Natural killer cell (primary cell): ENCODE measurements at places on chromosomes 5 and 9.

- DNase-seq, result no peak
Measured at GRCh38 chr5:156310115-156310514, 16.8 kb upstream of the SGCD start.

- no peak for DNase-seq
Measured at GRCh38 chr5:166356096-166356495, 1935.3 kb upstream of the WWC1 start.

DNA sequence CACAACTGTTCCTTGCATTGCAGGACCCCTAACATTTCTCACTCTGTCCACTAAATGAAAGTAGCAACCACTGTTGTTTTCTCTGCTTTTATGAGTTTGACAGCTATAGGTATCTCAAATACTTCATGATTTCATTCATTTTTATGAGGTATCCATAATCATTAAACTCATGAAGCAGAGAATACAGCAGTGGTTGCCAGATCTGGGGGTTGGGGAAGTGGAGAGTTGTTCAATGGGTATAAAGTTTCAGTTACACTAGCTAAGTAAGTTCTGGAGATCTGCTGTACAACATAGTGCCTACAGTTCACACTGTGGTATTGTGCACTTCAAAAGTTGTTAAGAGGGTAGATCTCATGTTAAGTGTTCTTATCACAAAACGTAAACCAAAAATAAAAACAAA, 23.4 kb upstream of the CAMK4 start:
- no peak for DNase-seq

- DNase-seq, result no peak
Measured at GRCh38 chr5:104706600-104706999, 1144.0 kb upstream of the NUDT12 start.

DNA sequence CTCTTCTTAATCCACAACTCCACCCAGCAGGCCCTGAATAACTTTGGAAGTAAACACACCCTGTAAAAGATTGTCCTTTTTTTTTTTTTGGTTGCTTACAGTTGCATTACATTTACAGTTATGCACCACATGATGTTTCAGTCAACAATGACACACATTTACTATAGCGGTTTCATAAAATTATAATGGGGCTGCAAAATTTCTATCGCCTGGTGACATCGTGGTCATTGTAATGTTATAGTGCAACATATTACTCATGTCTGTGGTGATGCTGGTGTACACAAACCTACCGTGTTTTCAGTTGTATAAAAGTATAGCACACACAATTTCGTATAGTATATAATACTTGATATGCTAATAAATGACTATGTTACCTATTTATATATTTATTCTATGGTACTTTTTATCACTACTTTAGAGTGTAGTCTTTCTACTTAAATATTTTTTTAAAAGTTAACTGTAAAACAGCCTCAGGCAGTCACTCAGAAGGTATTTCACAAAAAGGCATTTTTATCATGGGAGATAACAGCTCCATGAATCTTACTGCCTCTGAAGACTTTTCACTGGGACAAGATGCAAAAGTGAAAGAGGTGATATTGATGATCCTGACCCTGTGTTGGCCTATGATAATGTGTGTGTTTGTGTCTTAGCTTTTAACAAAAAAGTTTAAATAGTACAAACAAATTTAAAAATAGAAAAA, 695.4 kb upstream of the CDH18 start:
- DNase-seq, result no peak

DNA sequence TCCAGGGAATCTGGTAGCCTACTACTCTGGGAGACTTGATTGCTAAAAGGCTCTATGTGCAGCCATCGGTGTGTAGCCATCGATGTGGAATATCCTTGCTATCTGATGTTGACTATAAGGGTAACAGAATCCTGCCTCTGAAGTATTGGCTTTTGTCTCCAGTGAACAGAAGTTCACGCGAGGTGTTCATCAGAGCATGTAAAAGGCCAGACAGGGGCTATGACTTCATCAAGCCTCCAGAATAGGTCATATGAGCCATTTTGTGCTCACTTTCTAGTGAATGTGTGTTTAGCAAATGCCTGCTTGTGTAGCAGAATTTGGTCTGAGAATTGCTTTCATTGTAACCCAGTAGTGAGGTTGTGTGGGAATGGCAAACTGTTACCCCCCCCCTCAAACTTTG, 66.8 kb upstream of the RAD23B start:
- no peak for DNase-seq

GRCh38 chr9:104900871-104901270, 27.1 kb downstream of the ABCA1 start:
- DNase-seq, result no peak

- no peak for DNase-seq
Measured at GRCh38 chr5:24547132-24547531, 97.6 kb downstream of the CDH10 start.

GRCh38 chr9:27538647-27539046, 9.0 kb upstream of the MOB3B start:
- DNase-seq, result no peak
